ENCODE measurements at places on chromosomes 5 and 9.
A peak's percentile ranks its signal among the peaks of the same experiment; 100 is the strongest.

GRCh38 chr5:16626696-16627264 lies 10.0 kb upstream of the RETREG1 start:
- DNase-seq = peak; percentile 70

DNA sequence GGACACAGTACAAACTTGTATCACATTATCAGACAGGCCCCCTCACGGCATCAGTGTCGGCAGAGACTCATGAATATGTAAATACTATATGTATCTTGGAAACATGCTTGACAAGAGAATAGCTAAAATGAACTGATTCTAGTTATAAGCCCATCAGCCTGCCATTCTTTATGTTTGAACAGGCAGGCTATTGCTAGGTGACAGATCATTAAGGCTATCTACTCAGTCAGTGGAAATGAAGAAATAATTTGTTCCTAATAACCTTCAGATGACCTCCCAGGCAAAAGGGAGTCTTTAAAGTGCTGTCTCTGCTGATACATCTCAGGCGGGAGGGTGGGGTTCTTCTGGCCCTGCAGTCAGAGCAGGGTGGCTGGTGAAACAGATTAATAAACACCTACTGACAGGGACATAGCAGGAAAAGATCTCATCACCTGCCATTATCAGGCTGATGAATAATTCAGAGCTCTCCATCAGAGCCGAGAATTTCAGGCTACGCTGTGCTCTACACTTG lies 394.2 kb downstream of the RASEF start:
- DNase-seq = no peak

- peak; percentile 77 for DNase-seq
Measured at GRCh38 chr9:126516936-126517832, 96.5 kb upstream of the LMX1B start.

- no peak for DNase-seq
Measured at GRCh38 chr5:171521219-171521633, 101.8 kb downstream of the FGF18 start.

- DNase-seq = no peak
Measured at GRCh38 chr5:138224712-138225111, 11.6 kb upstream of the CDC23 start.

DNA sequence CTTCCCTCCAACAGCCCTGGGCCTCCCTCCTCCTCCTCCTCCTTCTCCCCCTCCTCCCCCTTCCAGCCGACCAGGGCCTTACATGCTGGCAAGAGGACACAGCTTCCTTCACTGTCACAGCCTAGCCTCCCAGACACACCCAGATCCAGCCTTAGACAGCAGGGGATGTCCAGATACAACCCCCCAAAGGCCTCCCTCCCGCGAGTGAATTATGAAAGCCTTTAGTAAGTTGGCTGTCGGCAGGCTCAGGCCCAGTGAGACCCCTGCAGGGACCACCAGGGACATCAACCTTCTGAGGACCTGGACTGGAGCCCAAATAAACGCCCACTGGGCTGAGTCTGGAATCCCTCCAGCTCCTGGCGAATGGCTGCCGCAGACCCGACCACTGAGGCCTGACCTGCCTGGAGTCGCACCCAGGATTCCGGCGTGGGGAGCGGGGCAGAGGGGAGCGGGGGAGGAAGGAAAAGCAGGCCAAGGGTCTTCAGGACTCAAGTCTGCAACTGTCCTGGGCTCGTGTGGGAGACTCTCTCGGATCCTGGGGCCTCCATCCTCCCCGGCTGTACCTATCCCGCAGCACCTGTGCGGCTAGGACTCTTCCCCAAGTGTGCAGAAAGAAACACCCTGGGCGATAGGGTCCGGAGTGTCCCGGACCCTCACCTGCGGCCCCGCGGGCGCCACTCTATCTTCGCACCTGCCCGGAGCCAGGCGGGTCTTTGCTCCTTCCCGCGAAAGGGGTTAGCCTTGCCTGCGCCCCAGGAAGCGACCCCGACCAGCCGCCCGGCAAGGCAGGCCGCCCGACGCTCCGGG lies 705 bp downstream of the SEPTIN8 start:
- DNase-seq = peak; percentile 63

- DNase-seq = no peak
Measured at GRCh38 chr9:89658401-89658800, 53.6 kb downstream of the GADD45G start.

GRCh38 chr5:167969998-167970397 lies 321.4 kb upstream of the WWC1 start:
- no peak for DNase-seq

- DNase-seq = no peak
Measured at GRCh38 chr9:129073404-129073803, 7.5 kb upstream of the DOLPP1 start.

DNA sequence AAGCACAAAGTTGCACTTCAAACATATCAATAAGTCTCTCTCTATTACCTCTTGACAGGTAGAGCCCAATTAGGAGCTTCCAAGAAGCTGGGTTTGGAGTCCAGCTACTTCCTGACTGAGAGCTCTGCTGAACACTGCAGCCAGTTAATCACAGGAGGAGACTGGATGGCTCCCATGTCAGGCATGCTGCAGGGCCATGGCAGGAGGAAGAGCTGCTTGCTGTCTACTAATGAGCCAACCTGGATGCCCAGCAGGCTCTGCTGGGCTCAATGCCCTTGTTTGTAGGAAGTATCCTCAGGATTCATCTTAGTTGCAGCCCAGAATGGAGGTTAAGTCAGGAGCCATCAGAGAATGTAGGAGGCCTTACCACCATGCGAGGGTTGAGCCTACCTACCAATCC lies 91.9 kb downstream of the TMEM215 start:
- DNase-seq = no peak

- DNase-seq = no peak
Measured at GRCh38 chr5:158108177-158108576, 249.2 kb upstream of the CLINT1 start.

DNA sequence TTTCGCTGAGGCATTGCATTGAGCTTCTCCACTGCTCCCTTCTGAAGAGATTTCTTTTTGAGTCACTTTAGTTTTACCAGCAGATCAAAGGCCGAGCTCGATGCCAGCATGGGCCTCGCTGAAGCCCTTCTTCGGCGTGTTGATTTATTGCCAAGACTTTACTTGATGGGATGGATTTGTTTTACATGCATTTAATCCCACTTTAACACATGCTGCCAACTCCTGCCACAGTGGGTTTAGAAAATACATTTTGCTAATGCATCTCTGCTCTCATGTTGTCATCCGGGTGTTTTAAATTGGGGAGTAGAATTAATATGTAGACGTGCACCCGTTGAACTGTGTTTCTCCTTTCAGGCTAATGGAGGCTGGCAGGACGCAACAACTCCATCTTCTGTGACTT lies 218.3 kb downstream of the PBX3 start:
- no peak for DNase-seq
